ENCODE measurements at places on chromosomes 2 and 18.

GRCh38 chr2:223941579-223942277 lies 3.4 kb downstream of the WDFY1 start:
- no peak for DNase-seq

GRCh38 chr2:115070002-115070401 lies 627.6 kb downstream of the DPP10 start:
- no peak for DNase-seq

DNA sequence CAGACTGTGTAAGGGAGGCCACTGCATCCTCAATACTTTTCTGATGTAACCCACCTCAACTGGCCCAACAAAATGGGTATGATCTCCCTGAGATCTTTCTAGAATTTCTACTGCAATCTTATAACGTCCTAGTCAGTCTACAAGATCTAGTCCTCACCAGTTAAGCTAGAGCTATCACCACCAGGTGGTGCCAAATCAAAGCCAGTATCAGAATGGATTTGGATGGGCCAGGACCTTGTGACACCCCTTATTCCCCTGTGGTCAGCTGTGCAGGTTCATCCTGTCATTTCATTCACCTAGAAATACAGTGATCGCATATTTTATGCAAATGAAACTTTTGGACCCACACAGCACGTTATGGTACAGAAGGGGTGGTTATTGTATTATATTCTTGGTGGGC lies 90.3 kb downstream of the OLA1 start:
- DNase-seq, result no peak

- DNase-seq, result no peak
Observed at GRCh38 chr2:88735853-88736252, 44.4 kb downstream of the RPIA start.

- no peak for DNase-seq
Observed at GRCh38 chr18:39761273-39761672, 2193.8 kb upstream of the PIK3C3 start.

DNA sequence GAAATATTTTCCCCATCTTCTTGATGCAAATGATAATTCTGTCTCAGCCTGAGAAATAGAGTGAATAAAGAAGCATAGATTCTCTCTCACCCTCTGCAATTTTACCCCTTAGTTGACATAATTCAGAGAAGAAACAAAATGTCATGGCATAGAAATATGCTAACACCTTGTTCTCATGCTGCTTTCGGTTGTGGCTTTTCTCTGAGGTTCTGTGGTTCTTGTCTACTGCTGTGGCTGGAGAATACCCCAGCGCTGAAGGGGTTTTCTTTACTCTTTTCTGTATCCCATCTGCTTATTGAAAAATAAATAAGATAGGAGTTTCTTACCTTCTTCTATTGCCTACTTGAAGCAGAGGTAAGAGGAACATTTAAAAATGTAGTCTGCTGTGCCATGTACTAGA lies 15.4 kb upstream of the RAB27B start:
- no peak for DNase-seq

DNA sequence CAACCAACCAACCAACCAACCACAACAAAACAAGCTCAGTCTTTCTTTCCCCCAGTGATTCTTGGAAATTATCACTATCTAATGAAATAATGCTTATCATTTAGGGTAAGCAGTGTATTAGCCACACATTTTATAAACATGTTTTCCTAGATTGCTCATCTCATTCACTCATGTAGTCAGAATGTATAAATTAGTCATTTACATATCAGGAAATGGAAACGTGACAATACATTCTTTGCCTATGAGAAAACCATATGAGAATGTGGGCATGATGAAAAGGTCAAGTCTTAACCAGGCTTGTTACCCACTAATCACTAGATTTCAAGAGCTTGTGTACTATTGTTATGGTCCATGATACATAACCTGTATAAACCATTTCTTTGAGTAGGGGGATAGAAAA lies 1583.4 kb upstream of the PIK3C3 start:
- no peak for DNase-seq

DNA sequence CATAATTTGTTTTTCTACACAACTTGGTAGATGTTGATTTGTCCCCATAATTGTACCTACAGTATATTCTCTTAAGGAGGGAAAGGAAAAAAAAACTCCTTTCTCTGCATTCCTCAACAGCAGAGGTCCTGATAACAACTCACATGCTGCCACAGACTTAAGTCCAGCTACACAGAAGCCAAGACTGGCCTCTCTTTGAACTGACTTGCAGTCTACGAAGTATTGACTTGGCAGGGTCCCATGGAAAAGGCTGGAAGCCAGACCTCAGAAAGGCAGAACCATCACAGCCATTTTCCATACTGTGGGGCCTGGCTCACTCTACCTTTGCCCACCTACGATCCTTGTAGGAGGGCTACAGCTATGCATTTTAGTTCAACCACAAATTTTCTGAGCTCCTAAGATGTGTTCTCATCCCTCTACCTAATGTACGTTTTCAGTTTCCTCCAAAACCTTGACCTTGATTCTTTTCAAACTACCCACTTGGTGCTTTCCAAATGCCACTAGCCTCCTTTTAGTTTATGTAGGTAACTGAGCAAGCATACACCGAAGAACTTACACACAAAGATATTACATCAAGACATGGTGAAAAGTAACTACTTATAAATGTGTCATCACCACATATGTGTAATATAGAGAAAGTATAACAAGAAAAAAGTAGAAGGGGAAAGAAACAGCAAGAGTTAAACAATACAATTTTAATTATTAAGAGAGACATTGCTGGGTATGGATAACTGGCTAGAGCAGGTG lies 12.2 kb downstream of the LONRF2 start:
- no peak for DNase-seq

DNA sequence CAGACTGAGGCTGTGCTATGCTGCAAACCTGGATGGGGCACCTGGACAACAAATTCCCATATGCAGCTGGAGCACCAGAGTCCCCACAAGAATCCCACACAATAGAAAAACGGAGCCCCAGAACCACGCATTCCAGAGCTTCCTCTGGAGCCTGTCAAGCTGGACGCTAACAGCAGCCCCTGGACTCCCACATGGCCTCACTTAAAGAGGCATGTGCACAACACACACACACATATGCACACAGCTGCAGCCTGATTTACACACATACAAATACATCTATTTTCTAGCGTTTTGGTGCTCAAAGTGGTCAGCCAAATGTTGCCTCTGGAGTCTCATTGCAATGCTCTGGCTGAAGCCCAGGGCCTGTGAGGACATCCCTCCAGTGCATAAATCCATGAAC lies 632.7 kb upstream of the ID2 start:
- no peak for DNase-seq

DNA sequence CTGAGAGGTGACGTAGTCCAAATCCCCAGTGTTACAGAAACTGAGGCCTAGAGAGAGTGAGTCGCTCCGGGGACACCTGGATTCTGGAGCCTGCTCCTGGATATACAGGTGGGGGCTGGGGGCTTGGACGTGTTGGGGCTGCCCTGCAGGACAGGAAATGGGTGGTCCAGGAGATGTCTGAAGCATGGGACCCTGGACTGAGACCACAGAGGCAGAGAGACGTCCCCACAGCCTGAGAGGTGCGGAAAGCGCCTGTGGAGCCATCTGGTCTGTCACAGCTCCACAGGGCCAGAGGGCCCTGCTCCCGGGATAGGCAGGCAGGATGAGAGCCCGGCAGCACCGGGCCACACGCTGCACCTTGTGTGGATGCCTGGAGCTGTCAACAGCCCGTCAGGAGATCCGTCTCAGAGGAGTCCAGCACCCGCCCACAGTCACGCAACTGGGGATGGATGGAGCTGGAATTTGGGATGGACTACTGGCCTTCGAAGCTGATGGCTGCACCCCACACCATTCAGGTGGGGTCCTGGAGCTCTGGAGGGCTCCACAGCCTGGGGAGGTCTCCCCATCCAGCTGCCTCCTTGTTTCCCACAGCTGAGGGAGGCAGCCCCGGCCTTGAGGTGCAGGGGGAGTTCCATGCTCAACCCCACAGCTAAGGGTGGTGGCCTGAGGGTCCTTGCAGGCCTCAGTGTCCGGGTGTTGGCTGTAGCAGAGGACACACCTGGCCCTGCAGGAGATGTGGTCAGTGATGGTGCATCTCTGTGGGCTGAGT lies 303.0 kb downstream of the NDUFA10 start:
- no peak for DNase-seq

GRCh38 chr2:145399131-145399530 lies 879.2 kb upstream of the ZEB2 start:
- DNase-seq, result no peak

GRCh38 chr2:175523001-175523400 lies 341.5 kb upstream of the ATP5MC3 start:
- DNase-seq, result no peak

- DNase-seq, result no peak
Observed at GRCh38 chr2:175251425-175252041, 70.0 kb upstream of the ATP5MC3 start.

GRCh38 chr18:50358844-50359243 lies 16.0 kb upstream of the SKA1 start:
- DNase-seq, result no peak

DNA sequence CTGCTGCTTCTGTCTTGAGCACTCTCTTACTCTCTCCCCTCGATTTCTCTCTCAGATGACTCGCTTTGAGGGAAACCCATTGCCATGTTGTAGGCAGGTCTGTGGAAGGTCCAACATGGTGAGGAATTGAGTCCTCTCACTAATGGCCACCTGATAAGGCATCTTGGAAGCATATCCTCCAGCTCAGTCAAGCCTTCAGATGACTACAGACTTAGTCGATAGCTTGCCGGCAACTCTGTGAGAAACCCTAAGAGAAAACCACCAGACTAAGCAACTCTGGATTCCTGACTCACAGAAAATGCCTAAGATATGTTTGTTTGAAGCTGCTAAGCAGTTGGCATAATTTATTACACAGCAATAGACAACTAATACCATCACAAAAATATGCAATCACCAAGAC lies 51.2 kb downstream of the WDR75 start:
- DNase-seq, result no peak

GRCh38 chr2:234029150-234029733 lies 21.3 kb upstream of the SPP2 start:
- no peak for DNase-seq

GRCh38 chr2:38526195-38526594 lies 76.5 kb downstream of the HNRNPLL start:
- no peak for DNase-seq

GRCh38 chr18:1774261-1774660 lies 797.0 kb downstream of the METTL4 start:
- DNase-seq, result no peak

DNA sequence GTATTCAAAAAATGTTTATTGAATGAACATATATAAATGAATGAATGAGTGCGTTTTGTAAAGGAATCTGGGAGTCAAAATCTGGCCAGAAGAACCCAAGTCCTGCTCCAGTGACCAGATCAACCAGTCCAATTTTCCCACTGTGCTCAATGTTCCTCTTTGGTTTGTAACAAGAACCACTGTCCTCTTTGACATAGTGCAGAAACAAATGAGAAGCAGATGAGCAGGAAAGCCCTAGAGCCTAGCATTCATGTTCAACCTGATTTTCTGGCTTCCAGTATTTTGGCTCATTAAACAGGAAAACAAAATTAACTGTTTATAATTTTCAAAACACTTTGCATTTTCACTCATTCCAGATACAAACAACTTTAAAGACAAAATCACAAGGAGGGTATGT lies 23.2 kb downstream of the FAM124B start:
- no peak for DNase-seq

- DNase-seq, result no peak
Observed at GRCh38 chr2:222854773-222855700, 5.8 kb upstream of the ACSL3 start.

DNA sequence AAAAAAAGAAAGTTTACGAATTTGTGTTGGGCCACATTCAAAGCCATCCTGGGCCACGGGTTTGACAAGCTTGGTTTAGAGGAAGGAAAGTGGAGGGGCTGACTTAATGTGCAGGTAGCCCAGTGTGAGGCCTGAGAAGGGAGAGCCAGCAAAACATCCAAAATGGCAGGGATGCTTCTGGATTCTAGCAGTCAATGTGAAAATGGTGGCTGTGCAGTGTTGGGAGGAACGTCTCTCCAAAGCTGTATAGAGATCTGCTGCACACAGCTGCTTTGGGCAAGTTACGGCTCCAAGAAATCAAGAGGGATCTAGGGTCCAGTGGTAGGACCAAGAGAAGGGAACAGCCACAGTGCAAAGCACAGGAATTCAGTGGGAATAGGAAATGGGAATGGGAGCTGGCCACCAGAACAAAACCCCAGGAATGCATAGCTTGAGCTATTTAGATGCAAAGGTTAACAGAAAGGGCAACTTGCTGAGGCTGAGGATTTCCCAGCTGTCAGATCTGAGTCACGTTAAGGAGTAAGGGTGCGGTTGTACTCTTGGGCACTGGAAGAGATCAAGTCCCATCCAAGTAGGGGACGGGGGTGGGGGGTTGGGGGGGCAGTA lies 70.6 kb downstream of the B3GNT2 start:
- DNase-seq, result no peak

DNA sequence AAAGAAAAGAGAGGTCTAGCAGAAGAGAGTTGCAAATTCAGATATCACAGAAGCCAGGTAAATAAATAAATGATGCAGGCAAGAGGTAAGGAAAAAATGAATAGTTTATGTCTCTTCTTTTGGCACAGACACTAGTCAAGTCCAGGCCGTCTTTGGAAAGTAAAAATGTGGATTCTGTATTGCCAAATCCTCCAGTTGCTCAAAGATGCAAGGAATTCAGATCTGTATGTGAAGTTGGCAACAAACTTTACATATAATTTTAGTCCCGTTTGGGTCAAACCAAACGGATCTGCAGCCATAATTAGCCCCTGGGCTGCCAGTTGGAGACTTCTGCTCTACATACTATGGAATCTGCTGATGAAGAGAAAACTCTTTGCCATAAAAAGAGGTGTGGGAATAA lies 200.5 kb upstream of the RND3 start:
- no peak for DNase-seq

DNA sequence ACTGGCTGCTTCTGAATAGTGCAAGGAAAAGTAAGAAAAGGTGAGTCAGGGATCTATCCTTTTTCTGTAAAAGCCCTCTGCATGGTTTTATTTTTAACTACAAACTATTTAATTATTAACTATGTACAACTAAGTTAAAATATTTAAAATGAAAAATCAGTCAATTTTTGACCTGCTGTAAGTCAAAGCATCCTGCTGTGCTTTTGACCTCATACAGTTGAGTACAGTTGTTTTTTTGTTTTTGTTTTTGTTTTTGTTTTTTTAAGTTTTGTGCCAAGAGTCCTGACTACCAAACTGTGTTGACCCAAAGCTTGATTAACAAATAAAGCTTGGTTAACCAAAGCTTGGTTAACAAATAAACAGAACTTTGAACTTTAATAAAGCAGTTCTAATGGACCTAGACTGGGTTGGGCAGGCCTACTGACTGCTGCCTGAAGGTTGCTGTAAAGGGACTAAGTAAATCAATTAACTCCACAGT lies at the start of gene ACMSD:
Gene ACMSD, plus strand, starts transcription at position 474 of the 478 bp plus-strand sequence. CDS start 67 bp downstream, outside the sequence.
- DNase-seq, result no peak

DNA sequence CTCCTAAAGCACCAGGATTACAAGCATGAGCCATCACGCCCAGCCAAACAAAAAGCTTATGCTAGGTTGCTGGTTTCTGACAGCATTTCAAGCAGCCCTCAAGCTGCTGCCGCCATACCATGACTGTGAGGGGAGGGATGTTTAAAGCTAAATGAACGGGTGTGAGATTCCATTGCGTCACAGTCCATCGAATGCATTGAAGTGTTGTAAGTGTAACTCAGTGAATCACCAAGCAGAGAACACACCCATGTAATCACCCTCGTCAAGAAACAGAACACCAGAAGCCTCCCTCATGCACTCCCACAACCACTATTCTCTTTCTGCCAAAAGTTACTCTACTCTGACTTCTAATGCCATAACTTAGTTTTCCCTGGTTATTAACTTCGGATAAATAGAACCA lies 32.8 kb upstream of the MC5R start:
- no peak for DNase-seq

Data from stimulated activated CD8-positive, alpha-beta memory T cell treated with anti-CD3 and anti-CD28 coated beads, Interleukin-15, amount 100 ng/mL, for 1 hour (primary cell).